ENCODE measurements at places on chromosomes 16 and 17. TPM values are rescaled to one million over a fixed set of nuclear protein-coding genes. Genes with fewer than 3 reads are reported as not detected.
A peak's percentile ranks its signal among the peaks of the same experiment; 100 is the strongest.

TP53TG3 gene
- polyA plus RNA-seq = not detected

IRX6 gene
- polyA plus RNA-seq = 20.5 TPM

DNA sequence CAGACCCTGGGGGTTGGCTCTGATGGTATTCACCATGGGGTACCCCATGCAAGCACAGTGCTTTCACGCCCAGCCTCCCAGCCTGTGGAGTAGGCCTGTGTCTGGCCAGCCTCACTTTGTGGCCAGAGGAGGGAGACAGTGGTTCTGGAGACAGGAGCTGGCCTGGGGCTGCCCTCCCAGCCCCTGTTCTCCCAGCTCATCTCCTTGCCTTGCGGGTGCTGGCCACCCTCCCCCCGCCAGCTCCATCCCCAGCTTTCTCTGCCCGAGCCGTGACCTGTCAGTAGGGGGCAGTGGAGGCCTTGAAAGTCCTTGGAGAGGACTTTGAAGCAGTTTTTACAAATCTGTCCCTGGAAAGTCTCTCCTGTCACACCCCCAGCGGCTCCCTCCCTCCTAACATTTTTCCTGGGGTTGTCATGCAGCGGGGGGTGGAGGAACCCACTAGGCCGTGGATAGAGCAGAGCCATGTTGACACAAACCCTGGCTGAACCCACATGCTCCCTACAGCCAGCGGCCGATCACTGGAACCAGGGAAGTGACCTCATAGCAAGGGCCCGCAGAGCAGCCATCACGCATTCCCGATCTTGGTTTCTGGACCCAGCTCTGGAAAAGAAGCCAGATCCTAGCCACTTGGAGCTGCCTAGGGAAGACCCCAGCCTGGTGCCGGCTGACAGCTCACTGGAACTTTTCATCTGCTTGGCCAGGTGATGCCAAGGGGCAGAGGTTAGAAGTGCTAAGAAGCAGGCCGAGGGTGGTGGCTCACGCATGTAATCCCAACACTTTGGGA is 289.4 kb downstream of the SEC14L1 start:
- DNase-seq = peak; percentile 93

KRTAP4-3 gene
- not detected for polyA plus RNA-seq

DNASE1 gene
- 6.0 TPM for polyA plus RNA-seq

SKAP1 gene
- 0.38 TPM for polyA plus RNA-seq

SPNS3 gene
- polyA plus RNA-seq = 0.36 TPM

DNA sequence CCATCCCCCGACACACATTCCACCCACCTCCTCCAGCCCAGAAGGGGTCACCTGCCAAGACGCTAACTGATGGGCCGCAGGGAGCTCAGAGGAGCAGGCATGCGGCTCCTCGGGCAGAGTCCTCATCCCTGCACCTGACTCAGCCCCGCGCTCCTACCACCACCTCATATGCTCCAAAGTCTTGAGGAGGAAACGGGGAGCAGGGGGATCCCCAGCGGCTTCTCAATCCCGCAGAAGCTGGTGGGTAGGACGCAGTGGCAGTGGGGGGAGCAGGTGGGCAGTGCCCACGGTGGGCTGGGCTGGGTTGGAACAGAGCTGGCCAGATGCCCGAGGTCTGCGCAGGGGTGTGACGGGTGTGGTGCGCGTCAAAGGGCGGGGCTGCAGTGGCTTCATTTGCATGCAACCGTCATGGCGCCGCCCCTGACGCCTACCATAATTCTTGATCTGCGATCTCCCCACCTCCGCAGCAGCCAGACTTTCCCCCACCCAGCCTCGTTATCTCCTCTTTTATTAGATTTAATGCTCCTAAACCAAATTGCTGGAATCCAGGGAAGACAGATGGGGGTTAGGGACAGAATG is 39.0 kb upstream of the EMP2 start:
- peak; percentile 38 for DNase-seq

GRCh38 chr17:31811101-31811500 is 47.9 kb downstream of the COPRS start:
- DNase-seq = no peak

DNA sequence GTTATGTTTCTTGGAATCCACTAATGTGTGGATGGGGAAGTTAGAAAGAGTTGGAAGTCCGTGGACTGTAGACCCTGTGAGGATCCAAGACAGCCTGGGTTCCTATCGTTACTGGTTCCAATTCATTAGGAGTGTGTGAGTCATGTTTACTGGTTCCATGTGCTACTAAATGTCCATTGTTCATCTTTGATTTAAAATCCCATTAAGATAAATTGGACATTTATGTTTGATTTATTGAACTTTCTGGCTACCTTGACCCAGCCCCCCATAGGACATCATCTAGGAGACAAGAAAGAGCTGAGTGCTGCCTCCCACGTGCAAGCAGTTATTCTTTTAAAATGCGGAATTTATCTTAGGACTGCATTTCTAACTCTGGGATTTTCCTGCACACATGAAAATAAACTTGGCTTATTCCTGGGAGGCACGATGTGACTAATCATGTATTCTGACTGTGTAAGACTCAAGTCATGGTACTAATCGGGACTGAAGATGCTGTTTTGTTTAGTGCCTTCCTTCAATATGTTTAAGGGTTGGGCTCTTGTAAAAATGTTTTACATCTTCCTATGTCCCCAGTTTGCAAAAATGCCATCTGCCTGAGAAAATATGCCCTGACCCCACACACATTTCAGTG is 53.4 kb downstream of the RGS9 start:
- DNase-seq = no peak

GRCh38 chr17:28577466-28577824 is 750 bp upstream of the ALDOC start:
- no peak for DNase-seq

DNA sequence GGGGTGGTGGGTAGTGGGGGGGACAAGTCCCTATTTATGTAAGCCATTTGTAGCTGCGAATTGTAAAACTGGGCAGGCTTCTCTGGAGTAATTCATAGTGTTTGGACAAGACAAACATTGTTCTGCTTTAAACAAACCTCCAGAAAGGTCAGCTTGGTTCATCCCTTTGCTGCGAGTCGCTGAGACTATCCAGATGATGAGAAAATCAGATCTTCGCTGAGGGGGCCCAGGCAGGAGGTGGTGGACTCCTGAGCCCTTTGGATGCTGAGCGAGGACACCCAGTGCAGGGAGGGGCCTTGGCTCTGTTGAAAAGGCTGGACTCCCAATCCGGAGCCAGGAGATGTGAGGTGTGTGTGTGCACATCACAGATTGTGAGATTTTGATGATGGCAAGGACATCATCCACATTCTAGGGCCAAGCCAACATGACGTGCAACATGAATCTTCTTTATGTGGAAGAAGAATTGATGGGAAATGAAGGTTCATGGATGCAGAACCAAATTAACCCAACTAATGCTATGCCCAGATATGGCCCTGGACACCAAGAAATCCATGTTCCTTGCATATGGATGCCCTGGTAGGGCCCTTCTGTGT is 15.0 kb upstream of the NTN1 start:
- DNase-seq = no peak

- no peak for DNase-seq
These were observed 8.8 kb upstream of the ZFP1 start for GRCh38 chr16:75139498-75139897.

OR4D1 gene
- not detected for polyA plus RNA-seq

GRCh38 chr17:79272666-79273219 is 198.1 kb downstream of the ENGASE start:
- DNase-seq = no peak

DNA sequence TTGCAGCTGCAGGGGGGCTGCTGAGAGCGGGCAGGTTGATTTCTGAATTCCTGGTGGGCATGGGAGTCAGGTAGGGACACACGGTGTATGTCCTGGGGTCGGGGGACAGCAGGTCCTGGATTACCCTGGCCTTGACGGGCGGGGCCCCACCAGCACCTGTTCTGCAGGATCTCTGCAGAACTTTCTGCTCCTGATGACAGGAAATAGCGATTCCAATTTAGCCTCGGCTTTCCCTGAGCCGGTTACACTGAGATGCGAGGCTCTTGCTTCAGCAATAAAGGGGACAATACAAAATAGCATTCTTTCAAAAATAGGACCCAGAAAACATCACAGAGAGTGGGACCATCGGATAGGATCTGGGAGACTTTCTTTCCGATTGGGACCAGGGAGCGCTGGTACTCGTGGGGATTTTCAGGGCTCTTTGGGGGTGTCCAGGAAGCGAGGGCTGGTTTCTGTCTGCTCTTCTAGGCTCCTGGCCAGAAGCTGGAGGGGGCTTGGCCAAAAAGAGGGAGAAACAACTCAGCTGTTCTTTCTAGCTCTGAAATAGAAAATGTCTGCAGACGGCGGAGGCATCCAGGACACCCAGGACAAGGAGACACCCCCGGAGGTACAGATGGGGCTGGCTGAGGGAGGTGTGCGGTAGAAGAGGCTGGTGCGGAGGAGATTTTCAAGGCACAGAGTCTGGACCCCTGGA is 642 bp downstream of the ZNF205 start:
- no peak for DNase-seq

DNA sequence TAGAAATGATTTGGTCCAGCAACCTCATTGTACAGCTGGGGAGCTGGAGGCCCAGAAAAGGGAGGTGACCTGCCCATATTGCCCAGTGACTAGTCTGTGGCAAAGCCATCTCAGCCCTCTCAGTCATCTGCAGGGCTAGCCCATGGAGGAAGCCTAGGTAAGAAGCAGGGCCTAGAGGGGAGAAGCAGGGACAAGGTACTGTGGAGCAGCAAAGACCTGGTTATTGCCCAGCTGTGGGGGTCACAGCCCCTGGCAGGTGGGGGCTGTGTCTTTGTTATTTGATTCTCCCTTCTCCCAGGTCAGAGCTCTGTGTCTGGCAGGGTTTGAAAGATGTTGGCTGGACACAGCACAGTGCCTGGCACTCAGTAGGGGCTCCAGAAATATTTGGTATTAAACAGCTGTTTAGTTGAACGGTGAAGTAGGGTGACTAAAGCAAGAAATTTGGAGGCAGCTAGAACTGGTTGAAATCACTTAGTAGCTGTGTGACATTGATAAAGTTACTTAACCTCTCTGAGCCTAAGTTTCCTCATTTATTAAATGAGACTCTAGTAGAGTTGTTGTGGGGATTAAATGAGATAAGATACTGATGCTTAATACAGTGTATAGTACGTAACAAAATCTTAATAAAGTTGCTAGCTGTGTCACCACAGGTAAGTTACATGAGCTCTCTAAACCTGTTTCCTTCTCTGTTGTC is 17.3 kb downstream of the CCR7 start:
- DNase-seq = peak; percentile 21

- DNase-seq = no peak
These were observed 8.1 kb downstream of the SERPINF1 start for GRCh38 chr17:1769822-1770477.

SAMD14 gene
- 2.8 TPM for polyA plus RNA-seq

C16orf96 gene
- 0.01 TPM for polyA plus RNA-seq

DNA sequence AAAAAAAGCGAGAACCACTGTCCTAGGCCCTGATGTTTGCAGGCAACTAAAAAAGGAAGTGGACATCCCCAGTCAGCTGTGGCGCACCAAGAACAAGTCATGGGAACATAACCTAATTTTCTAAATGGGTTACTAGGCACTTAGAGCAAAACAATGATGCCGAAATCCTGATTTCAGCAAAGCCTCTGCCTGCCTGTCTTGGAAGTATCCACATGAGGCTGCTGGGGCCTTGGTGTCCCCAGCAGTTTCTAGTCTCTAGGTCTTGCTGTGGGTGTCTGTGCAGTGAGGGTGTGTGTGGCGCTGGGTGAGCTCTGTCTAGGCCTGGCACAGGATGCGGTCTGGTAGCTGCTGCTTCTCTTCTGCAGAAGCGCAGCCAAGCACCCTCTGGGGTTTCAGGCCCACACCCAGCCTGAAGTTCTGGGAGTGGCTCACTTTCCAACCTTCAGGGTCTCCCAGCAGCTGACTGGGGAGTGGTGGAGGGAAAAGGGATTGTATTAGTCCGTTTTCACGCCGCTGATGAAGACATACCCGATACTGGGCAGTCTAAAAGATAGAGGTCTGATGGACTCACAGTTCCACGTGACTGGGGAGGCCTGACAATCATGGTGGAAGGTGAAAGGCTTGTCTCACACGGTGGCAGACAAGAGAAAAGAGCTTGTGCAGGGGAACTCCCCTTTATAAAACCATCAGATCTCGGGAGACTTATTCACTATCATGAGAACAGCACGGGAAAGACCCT is 21.1 kb downstream of the STH start:
- DNase-seq = no peak

OMG gene
- polyA plus RNA-seq = 0.14 TPM

DNA sequence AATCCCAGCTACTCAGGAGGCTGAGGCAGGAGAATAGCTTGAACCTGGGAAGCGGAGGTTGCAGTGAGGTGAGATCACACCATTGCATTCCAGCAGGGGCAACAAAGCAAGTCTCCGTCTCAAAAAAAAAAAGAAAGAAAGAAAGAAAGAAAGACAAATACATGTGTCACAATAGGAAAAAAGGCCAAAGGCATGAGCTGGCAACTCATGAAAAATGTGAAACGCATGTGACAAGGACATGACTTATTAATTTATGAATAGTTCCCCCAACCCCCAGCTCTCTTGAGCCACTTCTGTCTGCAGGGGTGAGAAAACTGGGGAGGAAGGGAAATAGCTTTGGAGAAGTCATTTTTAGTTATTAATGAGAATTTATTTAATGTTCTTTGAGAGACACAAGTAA is 120.6 kb downstream of the AIPL1 start:
- no peak for DNase-seq

DNA sequence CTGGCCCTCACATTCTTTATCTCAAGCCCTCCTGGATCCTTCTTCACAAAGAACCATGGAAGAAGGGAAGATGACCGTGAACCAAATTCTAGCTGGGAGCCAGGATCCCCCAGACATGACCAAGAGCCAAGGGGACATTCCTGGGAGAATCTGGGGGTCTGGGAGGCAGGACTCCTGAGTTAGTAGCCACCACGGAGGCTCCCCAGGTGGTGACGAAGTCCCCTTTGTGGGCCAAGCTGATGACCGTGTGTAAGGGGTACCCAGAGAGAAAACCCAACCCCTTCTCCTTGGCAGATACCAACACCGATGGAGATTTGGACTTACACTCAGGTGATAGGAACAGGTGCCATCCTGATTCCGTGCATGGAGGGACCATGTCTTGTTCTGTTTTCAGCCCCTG is 6.8 kb upstream of the GFAP start:
- DNase-seq = no peak

- peak; percentile 15 for DNase-seq
These were observed 11.1 kb upstream of the CLEC18A start for GRCh38 chr16:69939821-69940585.

GRCh38 chr16:17205279-17206211 is 265.2 kb downstream of the XYLT1 start:
- no peak for DNase-seq

- DNase-seq = no peak
These were observed 35.0 kb downstream of the SNX29 start for GRCh38 chr16:12011565-12011964.

RNU2-1 gene
- not detected for polyA plus RNA-seq

DNA sequence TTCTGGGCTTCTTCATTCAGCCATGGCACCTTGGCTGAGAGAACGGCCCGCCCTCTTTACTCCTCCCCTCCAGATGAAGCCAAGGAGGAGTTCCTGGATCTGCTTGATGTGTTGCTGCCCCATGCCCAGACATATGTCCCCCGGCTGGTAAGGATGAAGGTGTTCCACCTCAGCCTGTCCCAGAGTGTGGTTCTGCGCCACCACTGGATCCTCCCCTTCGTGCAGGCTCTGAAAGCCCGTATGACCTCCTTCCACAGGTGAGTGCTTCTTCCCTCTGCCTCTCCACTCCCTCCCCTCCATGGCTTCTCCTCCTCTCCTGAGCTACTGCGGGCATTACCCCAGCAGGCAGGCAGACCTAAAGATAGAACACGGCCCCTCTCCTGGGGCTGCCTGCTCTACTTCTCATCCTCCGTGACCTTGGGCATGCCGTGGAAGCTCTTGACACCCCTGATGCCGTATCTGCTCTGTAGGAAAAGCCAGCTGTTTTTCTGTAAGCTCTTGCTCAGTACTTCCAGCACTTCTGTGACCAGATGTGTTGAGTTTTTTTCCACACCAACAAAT is 8.7 kb downstream of the USB1 start:
- peak; percentile 28 for DNase-seq

- DNase-seq = no peak
These were observed 19.6 kb upstream of the EFCAB13 start for GRCh38 chr17:47304186-47304585.

Data from heart left ventricle (tissue), 16 donors.